ENCODE measurements at places on chromosomes 5 and 9. TPM values are rescaled to one million over a fixed set of nuclear protein-coding genes. Genes with fewer than 3 reads are reported as not detected.
A peak's percentile ranks its signal among the peaks of the same experiment; 100 is the strongest.

The TAF11L10 gene
- not detected for total RNA-seq

GRCh38 chr9:126608551-126608950 lies 5.2 kb upstream of the LMX1B start:
- DNase-seq, result peak; percentile 34

The ROPN1L gene
- 0.67 TPM for total RNA-seq

DNA sequence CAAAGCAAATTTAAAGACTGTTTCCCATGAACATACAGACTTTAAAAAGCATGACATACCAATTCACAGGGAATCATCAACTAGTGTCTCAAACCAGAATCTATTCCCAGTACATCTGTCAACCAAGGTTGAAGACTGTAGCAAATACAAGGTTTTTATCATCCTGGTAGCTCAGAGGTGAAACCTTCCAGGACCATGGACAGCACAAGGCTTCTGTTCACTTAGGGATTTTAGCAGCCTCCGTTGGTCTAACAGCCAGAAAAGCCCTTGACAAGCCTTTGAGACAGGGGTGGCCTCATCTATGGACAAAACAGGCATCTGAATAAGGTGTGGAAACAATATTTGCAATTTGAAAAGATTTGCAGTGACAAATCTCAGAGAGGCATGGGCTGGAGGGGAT lies 119.0 kb downstream of the TRIM32 start:
- no peak for DNase-seq

DNA sequence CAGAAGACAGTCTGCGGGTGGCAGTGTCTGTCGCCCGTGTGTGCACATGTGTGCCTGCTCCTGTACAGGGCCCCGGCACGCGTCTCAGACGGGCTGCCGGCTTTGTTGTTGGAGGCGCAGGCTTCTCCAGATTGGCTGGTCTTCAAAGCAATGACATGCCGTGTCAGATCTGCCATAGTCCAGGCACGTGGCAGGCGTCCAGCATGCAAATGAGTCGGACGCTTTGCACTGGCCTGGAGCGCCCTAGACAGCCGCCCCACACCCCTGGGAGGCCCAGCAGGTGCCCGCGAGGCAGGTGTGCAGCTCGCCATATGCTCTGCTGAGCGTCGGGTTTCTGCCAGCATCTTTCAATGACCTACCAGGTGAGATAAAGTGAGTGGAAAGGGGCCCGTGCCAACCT lies 71.5 kb downstream of the GADD45G start:
- peak; percentile 48 for DNase-seq

- DNase-seq, result no peak
Observed at GRCh38 chr5:62720031-62720441, 141.4 kb downstream of the LRRC70 start.

DNA sequence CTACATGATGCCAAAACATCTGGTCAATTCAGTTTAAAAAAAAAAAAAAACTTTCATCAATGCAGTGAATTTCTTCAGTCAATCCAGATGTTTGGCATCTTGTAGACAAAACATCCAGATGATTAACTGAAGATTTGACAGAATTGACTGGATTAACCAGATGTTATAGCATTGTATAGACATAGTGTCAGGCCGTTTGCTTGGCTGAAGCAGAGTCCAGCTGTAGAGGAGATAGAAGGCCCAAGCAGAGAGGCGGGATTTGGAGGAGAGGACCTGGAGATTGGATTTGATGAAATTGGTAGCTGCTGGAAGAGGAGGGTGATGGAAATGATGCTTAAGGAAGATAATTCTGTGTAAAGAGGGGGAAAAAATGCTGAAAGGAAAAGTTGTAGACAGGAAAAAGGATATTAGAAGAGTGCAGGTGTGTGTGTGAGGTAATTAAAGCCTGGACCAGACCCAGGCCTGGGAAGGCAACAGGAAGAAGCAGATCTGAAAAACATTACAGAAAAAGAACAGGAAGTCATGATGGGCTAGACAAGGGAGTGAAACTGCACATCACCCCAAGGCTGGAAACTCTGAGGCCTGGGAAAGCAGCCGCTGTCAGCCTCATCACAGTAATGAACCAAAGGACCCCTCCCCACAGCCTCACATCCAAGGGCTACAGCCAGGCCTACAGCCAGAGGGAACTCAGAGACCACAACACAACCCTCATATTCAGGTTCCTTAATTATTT lies 258.3 kb downstream of the CWC27 start:
- no peak for DNase-seq

GRCh38 chr9:8653855-8654254 lies 854.3 kb upstream of the DMAC1 start:
- DNase-seq, result no peak

The MYOT gene
- total RNA-seq, result 12.3 TPM

The PROB1 gene
- total RNA-seq, result 4.4 TPM

The SLC46A2 gene
- total RNA-seq, result 0.28 TPM

DNA sequence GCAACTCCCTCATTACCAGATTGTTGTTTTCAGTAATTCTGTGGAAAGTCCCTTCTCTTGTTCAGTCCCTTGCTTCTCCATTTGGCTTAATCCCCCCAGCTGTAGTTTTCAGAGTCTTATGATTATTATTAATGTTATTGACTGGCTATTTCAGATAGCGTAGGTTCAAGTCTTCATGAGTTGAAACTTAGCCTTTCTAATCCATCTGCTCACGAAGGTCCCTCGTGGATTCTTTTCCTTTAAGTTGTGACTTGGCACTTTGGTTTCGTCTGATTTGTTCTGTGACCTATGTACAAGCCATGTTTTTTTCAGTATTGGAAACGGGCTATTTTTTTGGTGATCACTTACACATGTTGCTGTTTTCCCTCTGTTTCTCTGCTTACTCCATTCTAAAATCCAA lies 260.3 kb downstream of the TMEM167A start:
- no peak for DNase-seq

GRCh38 chr9:33623658-33624586 lies 99.9 kb downstream of the ANKRD18B start:
- DNase-seq, result no peak

The PCDHB11 gene
- total RNA-seq, result 3.6 TPM

GRCh38 chr5:1464511-1464910 lies 19.3 kb upstream of the SLC6A3 start:
- no peak for DNase-seq

The NRG2 gene
- total RNA-seq, result 0.90 TPM

DNA sequence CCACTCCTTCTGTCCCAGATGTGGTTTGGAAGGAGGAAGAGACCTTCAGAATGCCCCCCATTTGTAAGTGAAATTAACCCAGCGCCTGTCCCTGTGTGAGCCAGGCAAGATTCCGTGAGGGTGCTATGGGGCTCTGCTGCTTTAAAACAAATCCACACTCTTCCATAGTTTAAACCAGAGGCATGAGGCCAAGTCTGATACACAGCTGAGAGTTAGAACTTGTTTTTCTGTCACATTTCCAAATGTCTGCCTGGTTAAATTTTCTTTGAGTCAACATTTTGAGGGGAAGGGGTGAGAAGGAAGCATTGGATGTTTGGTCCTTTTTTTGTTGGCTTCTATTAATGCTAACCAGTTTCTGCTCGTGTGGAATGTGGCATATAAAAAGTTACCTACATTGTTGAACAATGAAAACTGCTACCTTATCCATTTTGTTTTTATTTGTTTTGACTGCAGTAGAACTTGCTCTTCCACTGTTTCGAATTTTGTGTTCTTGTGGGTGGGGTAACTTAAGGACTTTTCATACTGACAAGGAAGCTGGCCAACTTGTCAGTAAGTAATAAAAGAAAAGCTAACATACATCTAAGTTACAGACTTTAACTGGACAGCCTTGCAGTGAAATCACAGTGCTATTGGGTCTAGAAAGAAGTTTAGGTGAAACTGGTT lies 12.9 kb downstream of the RGMB start:
- DNase-seq, result no peak

The AK1 gene
- total RNA-seq, result 65.7 TPM

The GARIN3 gene
- not detected for total RNA-seq

The TAF9 gene
- total RNA-seq, result 30.9 TPM

- DNase-seq, result no peak
Observed at GRCh38 chr9:100324594-100325200, 28.0 kb downstream of the TEX10 start.

The SLC44A1 gene
- 34.1 TPM for total RNA-seq

The PTGES gene
- 7.9 TPM for total RNA-seq

The ASPN gene
- 22.5 TPM for total RNA-seq

DNA sequence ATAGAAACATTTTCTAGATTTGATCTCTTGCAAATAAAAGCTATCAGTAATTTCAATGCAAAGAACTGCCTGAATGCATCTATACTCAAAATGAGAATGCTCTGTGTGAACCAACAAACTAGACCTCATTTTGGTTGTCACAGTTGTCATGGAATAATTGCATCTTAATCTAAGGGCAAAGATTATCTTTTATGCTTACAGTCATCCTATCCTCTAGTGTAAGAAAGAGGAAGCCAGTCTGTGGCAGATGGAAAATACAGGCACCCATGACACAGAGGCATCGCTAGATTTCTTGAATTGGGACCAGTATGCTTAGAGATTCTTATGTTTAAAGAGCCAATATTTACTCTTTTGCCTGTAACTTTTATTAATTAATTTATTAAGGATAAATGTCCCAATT lies 95.0 kb downstream of the MACIR start:
- DNase-seq, result no peak

The ARID3C gene
- total RNA-seq, result not detected

GRCh38 chr5:88544671-88545070 lies 276.0 kb upstream of the TMEM161B start:
- no peak for DNase-seq

DNA sequence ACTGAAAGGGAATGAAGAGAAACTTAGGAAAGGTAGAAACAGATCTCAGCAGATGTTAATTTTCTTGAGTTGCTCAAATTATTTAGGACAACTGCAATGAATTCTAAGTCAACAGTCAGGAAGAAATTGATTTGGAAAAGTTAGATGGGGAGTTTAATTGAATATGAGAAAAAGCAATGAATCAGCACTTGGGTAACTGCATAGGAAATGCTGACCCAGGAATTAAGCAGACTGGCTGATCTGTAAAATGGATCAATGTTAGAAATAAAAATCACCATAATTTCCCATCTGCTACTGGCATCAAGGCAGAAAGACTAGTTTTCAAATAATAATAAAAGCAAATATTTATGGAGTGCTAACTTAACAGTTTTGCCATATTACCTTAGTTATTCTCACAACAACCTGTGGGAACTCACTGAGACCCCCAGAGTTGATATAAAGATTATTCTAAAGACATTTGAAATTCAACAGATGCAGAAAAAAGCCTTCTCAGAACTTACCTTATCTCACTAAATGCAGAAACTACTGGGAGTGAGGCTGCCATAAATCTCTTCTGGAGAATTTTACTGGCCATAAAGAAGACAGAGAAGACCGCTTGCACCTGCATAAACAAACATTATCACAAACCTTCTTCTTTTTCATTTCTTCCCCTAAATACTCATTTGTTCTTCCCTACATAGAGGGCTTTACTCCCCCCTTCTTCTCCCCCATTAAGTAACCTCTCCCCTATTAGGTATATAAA lies 22.8 kb upstream of the SLC12A2 start:
- no peak for DNase-seq

The TMED7 gene
- total RNA-seq, result 82.1 TPM

The EGFL7 gene
- total RNA-seq, result 91.4 TPM

The OR1Q1 gene
- not detected for total RNA-seq

GRCh38 chr5:113140837-113141671 lies 164.5 kb downstream of the DCP2 start:
- no peak for DNase-seq

The CDKN2B-AS1 gene
- 0.65 TPM for total RNA-seq

DNA sequence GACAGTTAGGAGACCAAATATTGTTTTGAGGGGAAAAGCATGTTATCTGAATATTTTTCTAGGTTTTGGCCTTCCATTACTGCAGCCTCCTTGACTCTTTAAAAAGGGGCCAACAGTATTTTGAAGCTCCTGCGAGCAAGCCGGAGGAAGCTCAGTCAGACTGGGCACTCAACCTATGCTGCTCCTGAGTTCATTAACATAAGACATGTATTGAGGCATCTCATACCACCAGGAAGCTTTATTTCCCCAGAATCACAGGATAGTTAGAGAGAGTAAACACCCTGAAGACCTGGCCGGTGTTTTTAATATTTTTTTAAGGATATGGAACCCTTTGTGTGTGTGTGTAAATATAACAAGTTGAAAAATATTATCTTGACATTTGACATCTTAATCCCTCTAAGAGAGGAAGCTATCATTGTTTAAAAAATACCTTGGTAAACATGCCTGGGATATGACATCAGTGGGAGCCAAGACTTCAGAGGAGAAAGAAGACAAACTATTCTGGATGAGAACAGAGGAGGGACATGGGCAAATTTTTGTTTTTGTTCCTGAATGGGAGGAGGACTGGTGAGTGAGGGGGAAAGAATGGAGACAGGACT lies 139.3 kb upstream of the SLIT3 start:
- no peak for DNase-seq

DNA sequence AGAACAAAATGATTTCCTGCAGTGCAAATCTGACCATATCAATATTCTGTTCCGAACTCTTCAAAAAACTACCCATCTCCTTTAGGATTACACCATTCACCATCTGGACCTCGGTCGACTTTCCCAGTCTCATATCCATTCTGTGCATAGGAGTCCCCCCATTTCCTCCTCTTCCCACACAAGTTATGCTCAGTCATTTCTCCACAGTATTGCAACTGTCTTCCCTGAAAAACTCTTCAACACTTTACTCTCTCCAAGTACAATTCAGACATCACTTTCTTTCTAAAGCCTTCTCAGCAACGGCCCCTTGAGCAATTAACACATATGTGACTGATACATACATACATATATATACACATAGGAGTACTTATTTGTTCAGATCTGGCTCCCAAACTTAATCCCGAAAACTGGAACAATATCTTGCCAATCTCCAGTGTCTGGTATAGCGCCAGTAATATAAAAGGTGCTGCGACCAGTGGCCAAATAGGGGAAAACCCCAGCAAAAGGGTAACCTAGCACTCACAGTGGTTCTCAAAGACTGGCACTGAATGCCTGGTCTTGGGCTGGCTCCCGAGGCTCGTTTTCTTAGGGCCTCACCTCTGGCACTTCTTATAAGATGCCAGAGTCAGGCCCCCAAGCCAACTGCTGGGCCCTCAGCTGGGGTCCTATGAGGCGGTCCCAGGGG lies 629 bp downstream of the ZBTB26 start:
- no peak for DNase-seq

DNA sequence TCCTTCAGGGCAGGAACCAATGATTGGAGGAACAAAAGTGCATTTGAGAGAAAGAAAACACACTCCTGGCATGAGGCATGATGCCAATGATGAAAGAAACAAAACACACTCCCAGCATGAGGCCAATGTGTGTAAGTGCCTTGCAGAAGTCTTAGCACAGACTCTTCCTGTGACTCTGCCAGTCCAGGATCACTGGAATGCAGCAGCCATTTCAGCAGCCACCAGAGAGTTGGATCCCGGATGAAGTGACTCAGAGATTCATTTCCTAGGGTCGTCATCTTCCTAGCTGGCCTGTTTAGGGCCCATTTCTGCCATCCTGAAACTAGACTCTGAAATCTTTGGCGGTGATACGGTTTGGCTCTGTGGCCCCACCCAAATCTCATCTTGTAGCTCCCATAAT lies 212.5 kb downstream of the CFAP90 start:
- DNase-seq, result no peak

The FBXL7 gene
- total RNA-seq, result 29.9 TPM

The ANKRD18B gene
- not detected for total RNA-seq

The GRIN3A gene
- 0.14 TPM for total RNA-seq

The PCDHGC5 gene
- total RNA-seq, result 2.6 TPM

Measured in posterior vena cava (tissue), 2 donors.